Uterine smooth muscle cell (primary cell): ENCODE measurements at places on chromosomes 4 and X. TPM values are rescaled to one million over a fixed set of nuclear protein-coding genes. Genes with fewer than 3 reads are reported as not detected.

SOX3 gene
- not detected in 2 replicates for total RNA-seq

SHOX gene
- total RNA-seq = not detected in 2 replicates

ZNF595 gene
- 11.1 and 14.0 TPM in 2 replicates for total RNA-seq

SLC38A5 gene
- 39.9 and 60.2 TPM in 2 replicates for total RNA-seq

BMP3 gene
- under 0.01 TPM in 2 replicates for total RNA-seq

MAP9 gene
- total RNA-seq = 13.3 and 15.7 TPM in 2 replicates

TCEAL3 gene
- 12.4 and 23.6 TPM in 2 replicates for total RNA-seq

PHKA1 gene
- total RNA-seq = 10.1 and 15.7 TPM in 2 replicates

ETNPPL gene
- total RNA-seq = not detected in 2 replicates

GATA1 gene
- total RNA-seq = not detected in 2 replicates

MAGED4 gene
- 30.1 and 38.1 TPM in 2 replicates for total RNA-seq

APLN gene
- total RNA-seq = 0.12 and 0.33 TPM in 2 replicates

SPANXA2 gene
- total RNA-seq = not detected in 2 replicates

ZNF630 gene
- 1.00 and 1.5 TPM in 2 replicates for total RNA-seq

CXorf65 gene
- total RNA-seq = not detected in 2 replicates
